ENCODE measurements at places on chromosomes 1 and 21.

GRCh38 chr1:200437556-200438203 lies 27.8 kb upstream of the ZNF281 start:
- DNase-seq: no peak

GRCh38 chr1:183986941-183987340 lies 50.6 kb downstream of the COLGALT2 start:
- DNase-seq: no peak

DNA sequence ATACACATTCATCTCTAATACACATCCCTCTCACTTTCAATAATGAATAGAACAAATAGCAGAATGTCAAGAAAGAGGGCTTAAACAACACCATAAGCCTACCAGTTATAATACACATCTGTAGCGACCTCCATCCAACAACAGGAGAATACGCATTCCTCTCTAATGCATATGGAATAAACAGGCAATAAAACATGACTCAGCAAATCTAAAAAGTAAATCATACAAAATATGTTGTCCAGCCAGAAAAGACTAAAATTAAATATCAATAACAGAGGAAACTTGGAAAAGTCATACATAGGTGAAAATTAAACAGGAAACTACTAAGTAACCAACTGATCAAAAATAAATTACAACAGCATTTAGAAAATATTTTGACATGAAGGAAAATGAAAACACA lies 1127.5 kb upstream of the NCAM2 start:
- no peak for DNase-seq

- no peak for DNase-seq
Measured at GRCh38 chr21:26227130-26227529, 56.6 kb upstream of the APP start.

GRCh38 chr1:8162168-8162567 lies 136.1 kb upstream of the ERRFI1 start:
- DNase-seq: no peak

DNA sequence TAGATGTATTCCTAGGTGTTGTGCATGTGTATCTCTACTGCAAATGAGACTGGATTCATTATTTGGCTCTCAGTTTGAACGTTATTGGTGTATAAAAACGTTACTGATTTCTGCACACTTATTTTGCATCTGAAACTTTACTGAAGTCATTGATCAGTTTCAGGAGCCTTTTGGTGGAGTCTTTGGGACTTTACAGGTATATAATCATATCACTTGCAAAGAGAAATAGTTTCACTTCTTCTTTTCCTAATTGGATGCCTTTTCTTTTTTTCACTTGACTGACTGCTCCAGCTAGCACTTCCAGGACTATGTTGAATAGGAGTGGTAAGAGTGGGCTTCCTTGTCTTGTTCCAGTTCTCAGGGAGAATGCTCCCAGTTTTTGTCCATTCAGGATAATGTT lies 252.2 kb downstream of the SMYD3 start:
- DNase-seq: no peak

DNA sequence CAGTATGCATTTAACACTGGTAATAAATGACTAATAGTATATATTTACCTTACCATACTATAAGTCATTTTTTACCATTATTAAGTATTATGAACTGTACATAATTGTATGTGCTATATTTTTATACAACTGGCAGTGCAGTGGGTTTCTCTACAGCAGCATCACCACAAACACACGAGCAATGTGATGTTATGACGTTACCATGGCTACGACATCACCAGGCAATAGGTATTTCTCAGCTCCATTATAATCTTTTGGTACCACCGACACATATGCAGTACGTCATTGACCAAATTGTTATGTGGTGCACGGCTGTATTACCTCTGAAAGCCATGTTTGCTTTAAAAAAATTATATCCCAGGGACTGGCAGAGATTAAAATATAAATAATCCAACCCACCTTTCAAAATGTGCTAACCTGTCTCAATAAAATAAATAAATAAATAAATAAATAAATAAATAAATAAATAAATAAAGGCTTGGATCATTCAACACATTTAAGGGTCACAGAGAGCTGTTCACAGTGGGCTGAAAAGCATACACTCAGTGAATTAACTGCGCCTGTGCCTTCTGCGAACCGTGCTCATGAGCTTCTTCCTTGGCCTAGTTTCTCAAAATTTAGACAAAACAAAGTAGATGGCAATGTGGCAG lies 121.4 kb upstream of the SLC35F3 start:
- no peak for DNase-seq

DNA sequence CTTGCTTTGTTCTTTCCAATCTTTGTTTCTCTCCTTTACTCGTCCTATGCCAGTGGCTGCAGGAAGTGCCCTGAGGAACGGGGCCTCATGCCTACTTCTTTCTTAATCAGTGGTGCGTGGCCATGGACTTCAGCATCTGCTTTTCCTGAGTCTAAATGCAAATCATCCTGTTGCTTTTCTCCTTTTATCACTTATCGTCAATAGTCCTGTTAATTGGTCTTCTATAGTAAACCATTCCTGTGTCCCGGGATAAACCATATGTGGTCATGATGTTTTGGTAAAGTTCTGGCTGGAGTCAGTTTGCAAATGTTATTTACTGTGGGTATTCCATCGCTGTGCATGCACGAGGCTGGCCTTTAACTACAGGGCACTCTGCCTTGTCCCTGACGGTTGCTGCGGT lies 47.5 kb downstream of the AGPAT3 start:
- no peak for DNase-seq

GRCh38 chr1:107244709-107245500 lies 104.1 kb downstream of the NTNG1 start:
- DNase-seq: no peak

- no peak for DNase-seq
Measured at GRCh38 chr21:33977017-33977720, 61.6 kb upstream of the ATP5PO start.

DNA sequence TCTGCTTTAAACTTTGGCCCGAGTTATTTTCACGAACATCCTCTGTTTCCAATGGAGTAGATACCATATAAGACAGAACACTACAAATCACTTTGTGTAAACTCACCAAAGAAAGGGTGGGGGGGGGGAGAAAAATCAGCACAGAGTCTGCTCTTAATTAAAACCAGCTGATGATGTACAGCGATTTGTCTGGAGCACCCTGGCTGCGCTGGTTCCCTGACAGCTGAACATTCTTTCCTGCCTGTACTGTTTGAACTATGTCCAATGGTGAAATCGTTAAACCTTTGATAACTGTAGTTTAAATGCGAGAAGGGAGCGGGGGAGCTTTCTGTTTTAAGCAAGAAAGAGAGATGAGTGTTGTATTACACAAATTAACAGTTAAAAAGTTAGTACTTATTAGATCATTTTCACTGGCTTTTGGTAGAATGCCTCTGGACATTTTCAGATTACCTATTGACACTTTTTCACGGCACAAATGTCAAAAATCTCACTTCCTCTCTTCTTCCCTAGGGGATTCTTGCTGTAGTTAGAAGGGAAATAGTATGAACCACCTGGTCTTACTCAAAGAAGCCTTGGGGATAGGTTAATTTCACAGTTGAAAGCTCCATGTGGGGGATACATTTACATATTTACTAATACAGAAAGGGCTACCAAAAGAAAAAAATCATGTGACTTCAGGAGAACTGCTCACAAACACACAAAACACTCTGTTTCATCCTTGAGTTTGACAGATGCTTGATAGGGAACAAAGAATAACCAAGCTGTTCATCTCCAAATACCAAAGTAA lies 140.2 kb upstream of the RUNX1 start:
- DNase-seq: no peak

- no peak for DNase-seq
Measured at GRCh38 chr1:36881541-36881940, 152.8 kb downstream of the GRIK3 start.

DNA sequence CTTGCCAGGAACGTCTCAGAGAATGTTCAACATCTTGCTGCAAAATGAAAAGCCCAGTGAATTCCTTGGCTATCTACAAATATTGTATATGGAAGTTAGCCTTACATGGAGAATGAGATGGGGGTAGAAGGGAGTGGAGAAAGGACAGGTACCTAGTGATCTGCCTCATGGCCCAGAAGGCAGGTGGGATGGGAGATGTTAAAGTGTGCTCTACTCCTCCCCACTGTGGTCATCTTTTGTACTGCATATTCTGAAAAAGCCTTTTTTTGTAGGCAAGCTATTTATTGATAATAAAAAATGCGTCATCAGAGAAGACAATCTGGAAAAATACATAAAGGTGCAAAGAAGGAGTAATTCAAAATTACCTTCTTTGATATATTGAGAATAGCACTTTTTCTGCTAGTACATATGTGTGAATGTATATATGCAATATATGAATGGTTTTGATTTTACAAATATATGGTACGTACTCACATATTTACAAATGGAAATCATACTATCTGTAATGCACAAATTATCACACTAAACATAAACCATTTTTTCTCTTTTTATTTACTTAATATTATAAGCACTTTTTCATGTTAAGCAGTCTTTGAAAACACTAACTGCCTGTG lies 19.1 kb upstream of the SLC5A9 start:
- DNase-seq: no peak

DNA sequence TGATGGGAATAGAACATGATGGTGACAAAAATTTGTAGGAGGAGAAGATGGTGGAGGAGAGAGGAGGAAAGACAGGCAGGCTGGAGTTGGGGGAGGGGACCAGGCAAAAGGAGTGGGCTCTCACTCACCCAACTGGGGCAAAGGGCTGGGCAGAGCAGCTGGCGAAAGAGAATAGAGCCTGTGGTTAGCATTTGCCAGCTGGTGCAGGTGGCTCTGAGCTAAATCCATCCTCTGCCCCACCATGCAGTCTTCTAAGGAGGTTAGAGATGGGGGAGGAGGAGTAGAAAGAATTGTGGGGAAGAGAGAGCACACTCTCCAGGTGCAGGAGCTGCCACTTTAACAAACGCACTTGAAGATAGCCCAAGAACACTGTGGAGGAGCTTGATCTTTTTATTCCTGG lies 27.6 kb upstream of the SLAMF1 start:
- DNase-seq: no peak

- DNase-seq: peak; percentile 53
Measured at GRCh38 chr21:44297525-44298290, 2.1 kb upstream of the PFKL start.

GRCh38 chr1:228900886-228901392 lies 165.7 kb downstream of the RHOU start:
- no peak for DNase-seq

DNA sequence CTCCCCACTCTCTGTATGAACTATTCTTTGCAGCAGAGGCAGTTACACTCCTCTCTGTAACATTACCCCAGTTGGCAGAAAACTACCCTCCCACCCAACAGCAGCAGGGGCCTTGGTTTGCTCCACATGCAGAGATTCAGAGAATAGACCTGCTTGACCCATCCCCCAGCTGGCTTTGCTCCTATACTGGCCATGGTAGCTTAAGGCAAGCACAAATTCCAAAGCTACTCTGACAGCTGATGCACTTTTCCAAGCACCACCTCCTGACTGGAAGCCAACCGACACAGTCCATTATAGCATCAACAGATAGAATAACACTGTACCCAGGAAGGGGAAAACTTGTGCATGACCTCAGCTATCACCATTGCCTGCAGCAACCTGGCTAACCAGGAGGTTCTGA lies 846.5 kb upstream of the NCAM2 start:
- no peak for DNase-seq

- DNase-seq: no peak
Measured at GRCh38 chr1:208162903-208163302, 81.3 kb downstream of the PLXNA2 start.

DNA sequence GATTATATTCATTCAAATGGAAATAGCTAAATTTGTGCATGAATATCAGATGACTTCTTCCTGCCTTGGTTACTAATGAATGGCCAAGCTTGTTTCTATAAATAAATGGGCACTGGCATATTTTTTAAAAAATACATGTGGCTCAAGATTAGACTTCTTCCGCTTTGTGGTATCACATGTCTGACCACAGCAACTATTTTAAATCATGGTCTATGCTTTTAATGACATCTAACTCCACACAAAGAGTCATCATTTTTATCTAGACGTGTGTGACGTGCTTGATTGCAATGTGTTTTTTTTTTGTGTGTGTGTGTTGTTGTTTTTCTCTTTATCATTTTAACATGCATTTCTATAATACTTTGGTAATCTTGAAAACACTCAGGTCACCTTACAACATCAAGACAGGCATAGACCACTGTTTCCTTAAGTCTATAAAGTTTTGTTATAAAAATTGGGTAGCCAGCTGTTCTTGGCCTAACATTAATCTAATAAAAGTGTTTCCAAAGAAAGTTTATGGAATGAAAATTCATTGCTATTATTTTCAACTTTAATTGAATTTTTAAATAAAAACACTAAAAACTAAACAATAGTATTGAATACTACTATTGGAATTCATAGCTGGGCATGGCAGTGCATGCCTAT lies 29.5 kb downstream of the RGS1 start:
- no peak for DNase-seq

- no peak for DNase-seq
Measured at GRCh38 chr21:31675318-31675717, 15.8 kb downstream of the SOD1 start.

DNA sequence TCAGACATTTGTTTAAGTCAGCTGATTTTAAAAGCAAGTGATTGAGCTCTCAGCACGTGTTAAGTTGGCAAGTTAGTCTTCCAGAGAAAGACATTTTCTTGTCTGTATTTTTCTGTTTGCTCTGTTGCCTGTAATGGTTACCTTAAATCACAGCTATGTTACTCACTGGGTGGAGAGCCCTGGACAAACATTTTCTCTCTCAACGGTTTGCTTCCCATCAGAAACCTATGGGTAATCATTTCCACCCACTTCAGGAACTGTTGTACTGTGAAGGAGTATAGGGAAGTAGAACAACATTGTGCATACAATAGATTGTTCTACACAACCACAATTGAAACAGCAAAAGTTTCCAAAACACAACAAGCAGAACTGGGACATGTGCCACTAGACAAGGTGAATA lies 113.9 kb upstream of the DPT start:
- DNase-seq: no peak

DNA sequence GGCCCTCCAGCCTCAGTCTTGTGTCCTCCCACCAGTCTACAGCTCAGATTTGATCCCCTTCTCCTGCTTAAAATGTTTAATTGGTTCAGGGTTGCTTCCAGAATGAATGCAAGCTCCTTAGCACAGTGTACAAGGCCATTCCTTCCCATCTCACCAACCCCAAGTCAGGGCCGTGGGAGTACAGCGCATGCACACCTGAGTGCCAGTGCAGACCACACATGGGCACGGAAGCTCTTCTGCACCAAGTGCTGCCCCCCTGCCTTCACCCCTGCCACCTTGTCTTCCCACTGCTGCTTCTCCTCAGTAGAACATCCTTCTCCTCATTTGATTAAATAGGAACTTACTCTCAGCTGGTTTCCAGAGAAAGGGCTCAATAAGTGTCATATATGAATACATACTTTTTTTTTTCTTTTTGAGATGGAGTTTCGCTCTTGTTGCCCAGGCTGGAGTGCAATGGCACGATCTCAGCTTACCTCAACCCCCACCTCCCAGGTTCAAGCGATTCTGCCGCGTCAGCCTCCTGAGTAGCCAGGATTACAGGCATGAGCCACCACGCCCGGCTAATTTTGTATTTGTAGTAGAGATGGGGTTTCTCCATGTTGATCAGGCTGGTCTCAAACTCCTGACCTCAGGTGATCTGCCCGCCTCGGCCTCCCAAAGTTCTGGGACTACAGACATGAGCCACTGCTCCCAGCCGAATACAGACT lies 9.3 kb downstream of the PMF1 start:
- DNase-seq: no peak

- no peak for DNase-seq
Measured at GRCh38 chr1:20604678-20605077, 15.8 kb downstream of the CDA start.
